ENCODE measurements at places on chromosomes 2 and 18.

DNA sequence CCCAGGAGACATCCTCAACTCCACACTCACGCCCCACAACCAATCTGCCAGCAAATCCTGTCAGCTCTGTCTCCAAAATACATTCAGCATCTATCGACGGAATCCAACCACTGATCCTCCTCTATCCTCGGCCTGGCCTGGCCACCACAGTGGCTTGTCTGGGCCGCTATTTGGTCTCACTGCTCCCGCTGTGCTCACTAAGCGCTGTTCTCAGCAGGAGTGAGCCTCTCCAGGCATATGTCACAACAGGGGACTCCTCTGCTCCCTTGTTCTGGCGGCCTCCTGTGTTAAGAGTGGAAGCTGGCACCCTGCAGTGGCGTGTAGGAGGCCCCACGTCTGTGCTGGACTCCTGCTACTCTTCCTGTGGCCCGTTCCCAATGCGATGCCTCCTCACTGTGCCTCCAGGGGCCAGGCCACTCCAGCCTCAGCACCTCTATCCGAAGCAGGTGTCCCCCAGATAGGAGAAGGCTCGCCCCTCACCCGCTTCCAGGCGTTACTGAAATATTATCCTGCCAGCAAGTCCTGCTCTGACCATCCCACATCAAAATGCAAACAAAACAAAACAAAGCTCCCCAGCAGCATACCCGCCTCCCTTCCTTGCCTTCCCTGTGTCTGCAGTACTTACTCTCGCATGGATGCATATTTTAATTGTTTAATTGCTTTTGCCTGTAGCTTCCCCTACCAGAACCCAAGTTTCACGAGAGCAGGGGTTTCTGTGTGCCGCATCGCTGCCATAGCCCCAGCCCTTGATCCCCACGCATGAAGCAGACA, 39.9 kb downstream of the CENPO start:
- H3K27ac ChIP-seq = no peak overlapping the region
- no peak for DNase-seq
- H3K27me3 ChIP-seq = no peaks in the 10 kb centered on the region
- H3K4me1 ChIP-seq = no peaks in the 10 kb centered on the region

DNA sequence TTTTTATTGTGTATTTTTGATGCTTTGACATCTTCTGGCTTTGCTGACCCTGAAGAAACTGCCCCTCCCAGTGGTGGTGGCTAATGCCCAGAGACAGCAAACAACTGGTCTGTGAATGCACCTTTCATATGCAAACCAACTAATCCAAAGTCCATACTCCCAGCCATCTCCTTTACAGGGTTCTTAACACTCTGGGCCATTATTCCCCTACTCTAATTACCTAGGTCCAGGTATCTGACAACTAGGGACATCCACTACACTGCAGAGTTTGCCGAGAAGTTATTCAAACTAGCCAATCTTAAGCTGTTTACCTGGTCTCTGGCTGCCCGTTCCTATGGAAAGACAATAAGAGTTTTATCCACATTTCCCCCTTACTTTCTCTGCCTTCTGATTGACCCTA, 73.6 kb downstream of the FSHR start:
- no peaks in the 10 kb centered on the region for H3K27me3 ChIP-seq
- no peak overlapping the region for H3K27ac ChIP-seq
- no peaks in the 10 kb centered on the region for H3K4me1 ChIP-seq
- no peaks in the 10 kb centered on the region for H3K36me3 ChIP-seq
- DNase-seq = no peak

DNA sequence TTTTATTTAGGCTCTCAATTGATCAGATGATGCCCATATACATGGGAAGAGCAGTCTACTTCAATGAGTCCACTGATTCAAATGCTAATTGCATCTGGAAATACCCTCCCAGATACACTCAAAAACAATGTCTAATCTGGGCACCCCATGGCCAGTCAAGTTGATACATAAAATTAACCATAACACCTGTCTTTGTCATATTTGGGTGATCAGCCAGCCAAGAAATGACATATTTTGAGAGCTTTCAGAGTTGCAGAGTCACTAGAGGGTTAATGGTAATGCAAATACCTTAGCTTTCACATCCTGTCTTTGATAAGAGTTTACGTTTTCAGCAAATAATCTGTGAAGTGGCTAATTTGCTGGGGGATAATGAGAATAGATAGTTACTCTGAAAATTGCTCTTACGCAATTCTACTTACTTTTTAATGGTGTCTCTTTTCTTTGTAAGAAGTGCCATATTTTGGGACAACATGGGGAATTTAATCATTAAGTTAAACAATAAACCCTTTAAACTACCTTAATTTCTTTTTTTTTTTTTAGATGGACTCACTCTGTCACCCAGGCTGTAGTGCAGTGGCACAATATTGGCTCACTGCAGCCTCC, 49.1 kb downstream of the CCDC195 start:
- H3K27me3 ChIP-seq = no peaks in the 10 kb centered on the region
- H3K27ac ChIP-seq = peak overlapping the region; percentile 48
- DNase-seq = peak; percentile 92
- H3K4me3 ChIP-seq = 0 out of 2 replicates have a peak overlapping the region, but pooled peaks have one; percentile 10
- H3K36me3 ChIP-seq = no peaks in the 10 kb centered on the region

DNA sequence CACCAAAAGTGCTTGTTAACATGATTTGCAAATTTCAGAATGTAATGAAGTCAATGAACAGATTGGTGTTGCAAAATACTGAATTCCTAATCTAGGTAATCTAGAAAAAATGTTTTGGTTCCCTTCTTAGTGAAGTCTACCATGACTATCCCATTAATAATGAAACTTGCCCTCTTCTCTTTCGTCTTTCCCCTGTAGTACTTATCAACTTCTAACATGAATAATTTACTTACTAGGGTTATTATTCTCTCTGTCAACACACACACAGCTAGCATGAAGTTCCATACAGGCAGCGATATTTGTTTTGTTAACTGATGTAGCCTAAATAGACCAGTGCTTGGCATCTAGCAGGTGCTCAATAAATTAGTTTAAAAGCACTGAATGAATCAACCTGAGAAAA, 160.2 kb downstream of the NCK2 start:
- H3K36me3 ChIP-seq = no peaks in the 10 kb centered on the region
- no peak overlapping the region for H3K4me3 ChIP-seq
- H3K27ac ChIP-seq = no peak overlapping the region
- peaks cover 4% of the 10 kb centered on the region for H3K4me1 ChIP-seq
- peak; percentile 35 for DNase-seq

GRCh38 chr2:42724886-42725285, 39.0 kb downstream of the OXER1 start:
- H3K27me3 ChIP-seq = no peaks in the 10 kb centered on the region
- H3K36me3 ChIP-seq = no peaks in the 10 kb centered on the region
- DNase-seq = no peak

DNA sequence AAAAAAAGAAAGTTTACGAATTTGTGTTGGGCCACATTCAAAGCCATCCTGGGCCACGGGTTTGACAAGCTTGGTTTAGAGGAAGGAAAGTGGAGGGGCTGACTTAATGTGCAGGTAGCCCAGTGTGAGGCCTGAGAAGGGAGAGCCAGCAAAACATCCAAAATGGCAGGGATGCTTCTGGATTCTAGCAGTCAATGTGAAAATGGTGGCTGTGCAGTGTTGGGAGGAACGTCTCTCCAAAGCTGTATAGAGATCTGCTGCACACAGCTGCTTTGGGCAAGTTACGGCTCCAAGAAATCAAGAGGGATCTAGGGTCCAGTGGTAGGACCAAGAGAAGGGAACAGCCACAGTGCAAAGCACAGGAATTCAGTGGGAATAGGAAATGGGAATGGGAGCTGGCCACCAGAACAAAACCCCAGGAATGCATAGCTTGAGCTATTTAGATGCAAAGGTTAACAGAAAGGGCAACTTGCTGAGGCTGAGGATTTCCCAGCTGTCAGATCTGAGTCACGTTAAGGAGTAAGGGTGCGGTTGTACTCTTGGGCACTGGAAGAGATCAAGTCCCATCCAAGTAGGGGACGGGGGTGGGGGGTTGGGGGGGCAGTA, 70.6 kb downstream of the B3GNT2 start:
- H3K36me3 ChIP-seq = no peaks in the 10 kb centered on the region
- DNase-seq = no peak
- H3K4me3 ChIP-seq = no peak overlapping the region
- no peaks in the 10 kb centered on the region for H3K27me3 ChIP-seq
- no peaks in the 10 kb centered on the region for H3K4me1 ChIP-seq
- H3K27ac ChIP-seq = no peak overlapping the region
